ENCODE measurements at places on chromosomes 12 and 14. TPM values are rescaled to one million over a fixed set of nuclear protein-coding genes. Genes with fewer than 3 reads are reported as not detected.

The SCN8A gene
- 0.64 TPM for total RNA-seq

The TRMT61A gene
- 11.3 TPM for total RNA-seq

The KRT71 gene
- total RNA-seq = not detected

The HHIPL1 gene
- 0.21 TPM for total RNA-seq

The DPPA3 gene
- total RNA-seq = not detected

The CLEC2A gene
- total RNA-seq = not detected

The TAS2R50 gene
- total RNA-seq = 0.96 TPM
